CD4-positive, alpha-beta T cell treated with Interferon alpha-2 for 1 hour (primary cell): ENCODE measurements at places on chromosomes 2 and 18.

DNA sequence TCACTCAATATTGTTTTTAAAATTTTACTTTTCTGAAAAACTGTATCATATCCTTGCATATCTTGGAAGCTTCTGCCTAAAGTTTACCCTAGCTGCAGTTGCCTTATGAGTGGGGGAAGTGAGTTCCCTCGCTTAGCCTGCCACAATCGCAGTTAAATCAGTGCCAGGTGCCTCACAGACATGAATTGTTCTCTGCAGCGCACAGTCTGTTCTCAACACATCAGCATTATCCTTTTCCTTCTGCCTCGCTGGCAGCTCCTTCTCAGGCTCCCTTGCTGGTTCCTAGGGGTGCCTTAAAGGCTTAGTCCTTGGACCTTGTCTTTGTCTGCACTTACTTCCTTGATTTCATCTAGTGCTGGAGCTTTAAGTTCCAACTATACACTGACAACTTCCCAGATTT, 132.8 kb downstream of the TTC27 start:
- DNase-seq = no peak

GRCh38 chr2:129709001-129709955, 270.2 kb upstream of the RAB6C start:
- no peak for DNase-seq

GRCh38 chr2:181052523-181052891, 72.1 kb downstream of the UBE2E3 start:
- DNase-seq = no peak

DNA sequence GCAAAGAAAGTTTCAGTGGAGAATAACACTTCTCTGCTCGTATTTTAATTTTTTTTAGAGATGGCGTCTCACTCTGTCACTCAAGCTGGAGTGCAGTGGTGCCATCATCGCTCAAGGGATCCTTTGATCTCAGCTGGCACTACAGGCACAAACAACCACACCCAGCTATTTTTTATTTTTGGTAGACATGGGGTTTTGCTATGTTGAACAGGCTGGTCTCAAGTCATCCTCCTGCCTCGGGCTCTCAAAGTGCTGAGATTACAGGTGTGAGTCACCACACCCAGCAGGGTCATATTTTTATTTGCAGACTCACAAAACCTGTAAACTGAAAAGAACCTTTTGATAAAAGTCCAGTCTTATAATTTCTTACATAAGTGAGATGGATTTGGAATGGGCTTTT, 2.6 kb downstream of the TRAK2 start:
- DNase-seq = peak; percentile 18

DNA sequence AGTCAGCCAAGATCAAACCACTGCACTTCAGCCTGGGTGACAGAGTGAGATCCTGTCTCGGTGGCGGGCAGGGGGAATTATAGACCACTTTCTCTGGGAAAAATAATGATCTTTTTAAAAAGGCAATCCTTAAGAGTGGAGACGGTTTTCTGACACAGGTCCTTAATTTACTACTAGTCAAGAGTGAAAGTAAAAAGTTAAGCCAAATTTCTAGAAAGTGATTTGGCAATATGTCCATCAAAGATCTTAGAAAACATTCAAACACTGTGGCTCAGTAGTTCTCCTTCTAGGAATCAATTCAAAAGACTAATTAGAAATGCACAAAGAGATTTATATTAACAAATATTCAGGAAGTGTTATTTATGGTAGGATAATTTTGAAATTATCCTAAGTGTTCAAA, 148.5 kb upstream of the DNMT3A start:
- DNase-seq = no peak

- no peak for DNase-seq
These were observed 743.6 kb upstream of the FANCL start for GRCh38 chr2:58984731-58985130.

DNA sequence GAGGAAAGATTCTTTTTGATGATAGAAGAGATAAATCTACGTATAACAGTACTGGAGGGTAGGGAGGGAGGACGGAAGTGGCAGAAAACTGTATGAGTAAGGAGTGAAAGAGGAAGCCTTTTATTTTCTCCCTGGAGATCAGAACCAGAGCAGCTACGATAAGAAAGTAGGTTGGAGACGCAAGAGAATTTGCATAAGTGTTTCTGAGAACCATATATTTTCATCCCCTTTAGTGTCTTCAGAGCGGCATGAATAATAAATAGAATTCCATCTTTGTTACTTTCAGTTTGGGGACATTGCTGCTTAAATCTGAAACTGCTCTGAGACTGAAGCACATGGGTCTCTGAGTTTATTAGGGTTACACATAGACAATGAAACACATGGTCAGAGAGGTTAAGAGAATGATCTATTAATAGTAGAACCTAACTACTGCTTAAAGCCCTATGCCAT, 230.2 kb upstream of the TNP1 start:
- no peak for DNase-seq

- no peak for DNase-seq
These were observed 258.1 kb downstream of the NAPG start for GRCh38 chr18:10783941-10784340.

GRCh38 chr2:164910101-164910899, 45.0 kb downstream of the SLC38A11 start:
- no peak for DNase-seq

DNA sequence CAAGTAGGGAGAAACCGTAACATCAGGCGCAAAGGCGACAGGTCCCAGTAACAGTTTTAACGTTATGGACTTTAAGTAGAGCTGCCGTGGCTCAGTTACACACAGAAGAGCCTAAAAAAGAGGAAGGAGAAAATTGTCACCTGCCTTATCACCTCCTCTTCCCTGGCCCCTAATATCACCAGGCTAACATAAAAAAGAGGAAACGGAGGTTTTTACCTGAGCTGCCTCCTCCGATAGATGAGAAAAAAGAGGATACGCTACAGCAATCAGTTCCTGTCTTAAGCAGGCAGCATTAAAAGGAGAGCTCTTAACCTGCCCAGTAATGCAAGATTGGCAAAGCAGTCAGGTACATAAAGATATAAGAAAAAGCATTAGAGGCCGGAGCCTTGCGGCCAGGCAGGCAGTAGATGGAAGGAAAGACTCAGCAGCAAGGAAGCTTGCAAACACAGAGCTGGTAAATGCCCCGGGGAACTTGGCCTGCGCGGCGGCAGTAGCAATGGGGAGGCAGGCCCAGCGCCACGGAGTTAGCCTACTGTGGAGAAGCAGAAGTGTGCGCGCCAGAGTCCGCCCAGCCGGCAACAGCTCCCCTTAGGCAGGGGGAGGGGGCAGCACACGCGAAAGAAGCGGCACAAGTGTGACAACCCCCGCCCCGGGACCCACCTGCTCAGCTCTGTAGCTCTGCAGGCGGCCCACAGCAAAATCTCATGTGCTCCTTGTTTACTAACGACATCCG, 116.3 kb upstream of the SCN7A start:
- DNase-seq = no peak

DNA sequence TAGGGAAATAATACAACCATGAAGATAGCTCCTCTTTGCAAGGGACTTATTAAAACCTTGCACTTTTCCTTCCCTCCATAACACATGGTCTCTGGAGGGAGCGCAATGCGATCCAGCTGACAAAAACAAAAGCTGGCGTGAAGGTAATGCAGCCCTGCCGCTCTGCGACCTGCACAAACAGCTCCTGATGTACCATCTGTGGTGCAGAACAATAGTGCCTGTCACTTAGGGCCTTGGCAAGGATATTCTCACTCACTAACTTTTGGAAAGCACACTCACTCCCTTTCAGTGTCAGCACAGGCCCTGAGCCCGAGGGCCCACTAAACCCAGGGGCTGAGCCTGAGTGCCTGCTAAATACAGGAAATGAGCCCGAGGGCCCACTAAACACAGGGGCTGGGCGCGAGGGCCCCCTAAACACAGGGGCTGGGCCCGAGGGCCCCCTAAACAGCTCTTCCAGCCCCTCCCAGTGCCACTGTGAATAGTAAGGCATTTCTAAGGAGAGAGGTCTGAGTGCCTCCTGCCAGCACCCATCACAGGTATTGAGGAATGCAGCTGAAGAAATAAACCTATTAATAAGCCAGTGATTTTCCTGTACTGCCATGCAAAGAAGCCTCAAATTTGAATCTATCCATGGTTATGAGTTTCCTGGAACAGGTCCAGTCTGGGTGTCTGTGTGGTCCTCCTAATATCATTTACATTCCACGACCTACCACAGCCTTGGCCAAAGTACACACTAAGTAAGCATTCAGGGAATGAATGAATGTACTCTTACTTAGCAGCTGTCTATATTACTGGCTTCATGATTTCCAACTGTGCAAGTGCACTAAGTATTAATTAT, 9.3 kb downstream of the L3MBTL4 start:
- DNase-seq = no peak

- no peak for DNase-seq
These were observed 25.4 kb upstream of the ACADL start for GRCh38 chr2:210250622-210251021.
